ENCODE measurements at places on chromosomes 7 and 10. TPM values are rescaled to one million over a fixed set of nuclear protein-coding genes. Genes with fewer than 3 reads are reported as not detected.
A peak's percentile ranks its signal among the peaks of the same experiment; 100 is the strongest.

- peak; percentile 60 for DNase-seq
Measured at GRCh38 chr10:46028584-46029460, 1.6 kb downstream of the NCOA4 start.

DNA sequence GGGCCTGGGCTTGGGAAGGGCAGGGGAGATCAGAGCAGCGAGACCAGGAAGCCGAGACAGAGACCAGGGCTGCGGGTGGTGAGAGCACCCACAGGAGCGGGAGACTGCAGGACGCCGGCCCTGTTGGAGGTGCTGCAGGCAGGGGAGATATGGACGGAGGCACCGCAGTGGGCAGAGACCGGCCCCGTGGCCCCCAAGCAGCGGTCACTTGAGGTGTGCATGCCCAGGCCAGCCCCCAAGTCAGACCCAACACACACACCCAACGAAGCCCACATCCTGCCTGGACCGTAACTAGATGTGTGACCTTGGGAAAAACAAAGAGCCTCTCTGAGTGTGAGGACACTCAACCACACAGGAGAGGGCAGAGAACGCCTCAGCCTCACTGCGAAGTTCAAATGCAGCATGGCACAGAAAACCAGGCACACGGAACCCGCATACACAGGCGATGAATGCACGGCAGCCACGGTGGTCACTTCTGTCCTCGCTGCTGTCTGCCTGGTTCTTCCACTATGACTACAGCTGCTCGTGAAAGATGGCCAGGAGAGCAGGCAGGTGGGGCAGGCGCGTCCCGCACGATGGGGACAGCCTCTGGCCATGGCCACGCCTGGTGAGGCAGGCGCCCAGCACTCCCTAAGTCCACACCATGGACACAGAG, 214.7 kb downstream of the MAD1L1 start:
- DNase-seq = no peak

DNA sequence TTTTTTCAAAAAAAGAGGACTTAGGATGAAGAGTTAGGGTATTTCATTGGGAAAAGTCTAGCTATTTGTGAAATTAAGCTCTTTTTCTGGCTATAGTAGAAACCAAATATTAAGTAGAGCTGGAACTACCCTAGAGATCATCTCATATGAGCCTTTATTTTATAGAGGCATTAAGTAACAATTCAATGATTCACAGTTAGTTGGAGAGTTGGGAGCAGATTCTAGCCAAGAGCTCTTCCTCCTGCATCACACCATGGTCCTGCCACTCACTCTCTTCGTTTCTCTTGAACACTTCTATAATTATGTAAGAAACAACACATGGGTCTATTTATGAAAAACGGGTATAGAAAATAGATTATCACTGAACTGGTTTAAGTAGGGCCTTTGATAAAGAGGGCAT, 76.1 kb upstream of the ANK3 start:
- DNase-seq = no peak

DNA sequence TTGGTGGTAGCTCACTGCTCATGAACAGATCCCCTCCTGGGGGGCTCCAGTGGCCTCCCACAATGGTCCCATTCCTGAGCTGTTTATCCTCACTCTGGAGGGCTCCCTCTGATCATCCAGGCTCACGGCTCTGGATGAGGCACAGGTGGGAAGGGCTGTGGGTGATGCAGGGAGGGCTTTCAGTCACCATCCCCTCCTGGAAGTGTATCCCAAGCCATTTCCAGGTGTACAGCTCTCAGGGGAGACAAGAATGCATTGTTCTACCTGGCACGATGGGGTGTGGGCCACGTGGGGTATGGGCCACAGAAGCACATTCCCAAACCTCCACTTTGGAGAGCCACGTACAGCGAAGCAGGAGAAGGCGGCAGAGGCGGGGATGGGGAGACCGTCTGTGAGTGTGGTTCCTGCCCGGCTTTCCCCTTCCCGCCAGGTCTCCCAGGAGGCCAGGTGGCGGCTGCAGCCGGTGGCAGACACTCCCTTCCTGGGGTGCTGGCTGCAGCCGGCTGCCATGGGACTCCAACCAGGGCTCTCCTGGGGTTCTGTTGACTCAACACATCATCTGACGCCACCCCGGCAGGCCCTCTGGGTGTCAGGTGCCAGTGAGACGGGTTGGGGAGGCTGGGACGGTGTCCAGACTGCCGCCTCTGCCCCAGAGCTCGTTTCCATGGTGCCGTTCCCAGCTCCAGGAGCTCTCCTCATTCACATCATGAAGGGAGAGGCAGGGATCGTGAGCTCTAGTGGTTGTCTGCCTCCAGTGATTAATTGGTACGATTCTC, 169.7 kb upstream of the RHEB start:
- DNase-seq = no peak

GRCh38 chr7:155283565-155284194, 14.0 kb upstream of the INSIG1 start:
- no peak for DNase-seq

DNA sequence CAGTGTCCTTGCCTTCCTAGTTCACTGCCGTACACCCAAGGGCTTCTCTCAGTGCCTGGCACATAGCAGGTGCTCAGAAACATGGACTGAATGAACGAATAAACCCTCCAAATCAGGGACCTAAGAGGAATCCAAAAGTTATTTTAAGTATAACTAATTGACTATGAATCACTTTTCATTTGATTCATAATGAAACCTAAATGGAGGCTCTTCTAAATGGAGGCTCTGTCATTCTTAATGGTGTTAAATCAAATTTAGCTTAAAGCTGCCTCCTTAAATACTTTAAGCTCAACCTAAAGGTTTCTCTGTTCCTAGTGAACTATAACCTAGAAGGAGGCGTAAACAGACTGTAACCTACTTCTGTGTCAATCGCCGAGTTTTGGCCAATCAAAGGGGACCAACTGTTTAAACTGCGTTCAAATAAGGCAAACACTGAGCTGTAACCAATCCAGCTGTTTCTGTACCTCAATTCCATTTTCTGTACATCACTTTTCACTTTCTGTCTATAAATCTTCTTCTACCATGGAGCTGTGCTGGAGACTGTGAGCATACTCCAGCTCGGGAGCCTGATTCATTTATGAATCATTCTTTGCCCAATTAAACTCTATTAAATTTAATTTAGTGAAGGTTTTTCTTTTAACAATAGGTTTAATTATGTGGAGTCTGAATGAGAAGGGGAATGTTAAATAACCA, 11.0 kb downstream of the PYROXD2 start:
- DNase-seq = peak; percentile 43

DNA sequence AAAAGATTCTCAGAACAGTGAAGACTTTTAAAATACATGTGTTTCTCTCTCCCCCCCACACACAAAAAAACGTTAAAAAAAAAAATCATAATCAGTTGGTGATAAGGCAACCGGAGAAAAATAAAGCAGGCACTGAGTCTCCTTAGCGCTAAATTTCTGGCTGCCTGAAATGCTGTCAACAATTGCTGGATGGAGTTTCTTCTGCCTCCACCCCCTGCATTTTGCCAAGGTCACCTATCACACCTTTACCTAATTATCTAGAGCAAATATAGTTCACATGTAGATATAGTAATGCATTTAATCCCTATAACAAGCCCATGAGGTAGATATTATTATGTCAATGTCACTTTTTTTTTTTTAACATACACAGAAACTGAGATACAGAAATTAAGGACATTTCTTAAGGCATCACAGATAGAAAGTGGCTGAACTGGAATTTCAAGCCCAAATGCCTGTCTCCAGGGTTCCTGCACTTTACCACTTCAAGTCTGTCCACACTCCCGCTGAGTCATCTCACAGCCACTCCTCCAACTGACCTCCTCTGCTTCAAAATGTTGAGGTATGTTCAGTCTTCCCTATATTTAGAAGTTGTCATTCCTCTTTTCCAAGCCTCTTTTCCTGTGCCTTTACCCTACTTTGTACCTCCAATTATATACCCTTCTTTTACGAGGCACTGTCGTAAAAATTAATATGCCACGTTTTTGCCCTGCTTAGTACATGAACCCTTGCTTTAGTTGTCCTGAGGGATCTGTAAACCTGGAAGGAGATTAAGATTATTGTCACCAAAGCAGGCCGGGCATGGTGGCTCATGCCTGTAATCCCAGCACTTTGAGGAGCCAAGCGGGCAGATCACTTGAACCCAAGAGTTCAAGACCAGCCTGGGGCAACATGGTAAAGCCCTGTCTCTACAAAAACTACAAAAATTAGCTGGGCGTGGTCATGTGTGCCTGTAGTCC, 72.8 kb upstream of the MPP7 start:
- peak; percentile 58 for DNase-seq

DNA sequence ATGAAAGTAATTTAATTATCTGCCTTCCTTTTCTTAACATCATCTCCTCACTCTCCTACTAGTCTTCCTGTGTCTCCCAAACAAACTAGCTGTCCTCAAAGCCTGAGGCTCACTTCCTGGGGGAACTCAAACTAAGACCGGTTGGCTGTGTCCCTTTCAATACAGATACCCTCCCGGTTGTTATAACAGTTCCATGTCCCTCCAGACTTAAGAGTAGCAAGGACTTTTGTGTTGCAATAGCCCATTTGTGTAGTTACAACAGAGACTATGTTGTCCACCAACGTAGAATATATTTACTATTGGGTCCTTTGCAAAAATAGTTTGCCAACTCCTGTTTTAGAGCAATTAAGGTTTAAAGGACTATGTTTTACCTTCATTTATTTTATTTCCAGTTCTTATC, 8.6 kb upstream of the TARP start:
- DNase-seq = no peak

- no peak for DNase-seq
Measured at GRCh38 chr10:72338180-72338579, 16.5 kb downstream of the DNAJB12 start.

GRCh38 chr7:121473645-121474300, 77.7 kb upstream of the FAM3C start:
- no peak for DNase-seq

- peak; percentile 4 for DNase-seq
Measured at GRCh38 chr7:90192876-90193750, 18.4 kb upstream of the STEAP2 start.

DNA sequence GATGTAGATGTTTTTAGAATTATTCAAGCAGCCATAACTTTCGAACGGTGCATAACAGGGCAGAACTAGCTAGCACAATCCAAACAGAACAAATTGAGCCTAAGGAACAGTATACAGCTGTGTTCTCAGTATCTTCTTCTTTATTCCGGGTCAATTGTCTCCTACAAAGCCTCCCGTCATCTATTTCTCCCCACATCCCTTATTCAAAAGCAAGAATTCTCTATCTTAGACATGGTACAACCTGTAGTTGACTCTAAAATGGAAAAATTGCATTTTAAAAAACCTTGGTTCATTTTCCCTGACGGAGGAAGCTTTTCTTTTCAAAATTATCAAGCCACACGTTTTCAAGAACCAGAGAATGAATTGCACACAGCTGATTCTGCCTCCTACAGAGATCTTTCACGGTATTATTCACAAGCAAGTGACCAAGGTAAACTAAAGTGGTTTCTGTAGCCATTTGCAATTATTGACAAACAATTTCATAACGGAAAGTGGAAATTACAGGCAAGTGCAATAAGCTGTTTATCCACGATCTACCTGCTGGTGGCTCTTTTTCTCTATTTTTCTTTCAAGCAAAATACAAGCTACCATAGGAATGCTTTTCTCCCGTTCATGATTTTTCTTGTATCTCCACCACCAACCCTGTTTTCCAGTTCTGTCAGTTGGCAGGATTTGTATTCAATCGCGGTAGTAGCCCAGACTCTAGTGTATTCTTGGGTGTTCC, 2.3 kb downstream of the GRM8 start:
- no peak for DNase-seq

DNA sequence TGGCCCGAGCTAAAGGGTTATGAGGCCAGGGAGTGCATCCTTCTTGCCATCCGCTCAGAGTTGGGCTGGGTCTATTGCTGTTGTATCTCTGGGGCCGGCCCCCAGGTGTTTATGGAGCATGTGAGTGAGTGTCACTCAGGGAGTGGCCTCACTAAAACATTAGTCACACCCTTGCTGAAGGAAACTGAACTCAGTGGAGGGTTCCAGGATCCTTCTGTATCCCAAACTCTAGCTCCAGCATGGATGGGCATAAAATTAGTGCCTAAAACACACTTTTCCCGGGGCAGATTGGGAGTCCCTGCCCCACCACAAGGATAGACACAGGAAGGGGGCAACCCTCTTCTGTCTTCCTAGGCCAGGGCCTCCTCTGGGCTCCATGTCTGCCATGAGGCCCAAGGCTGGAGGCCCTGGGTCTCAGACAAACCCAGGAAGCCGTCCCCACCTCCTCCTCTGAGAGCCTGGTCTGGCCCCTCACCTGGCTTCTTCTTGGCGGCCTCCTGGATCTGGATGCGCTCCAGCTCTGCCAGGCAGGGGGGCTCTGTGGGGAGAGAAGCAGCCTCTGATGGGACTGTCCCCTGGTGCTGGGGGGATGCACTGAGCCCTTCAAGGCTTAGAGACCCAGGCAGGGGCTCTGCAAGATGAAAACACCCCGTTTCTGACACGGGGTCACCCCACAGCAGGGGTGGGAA, 24.5 kb downstream of the SPOCK2 start:
- no peak for DNase-seq

DNA sequence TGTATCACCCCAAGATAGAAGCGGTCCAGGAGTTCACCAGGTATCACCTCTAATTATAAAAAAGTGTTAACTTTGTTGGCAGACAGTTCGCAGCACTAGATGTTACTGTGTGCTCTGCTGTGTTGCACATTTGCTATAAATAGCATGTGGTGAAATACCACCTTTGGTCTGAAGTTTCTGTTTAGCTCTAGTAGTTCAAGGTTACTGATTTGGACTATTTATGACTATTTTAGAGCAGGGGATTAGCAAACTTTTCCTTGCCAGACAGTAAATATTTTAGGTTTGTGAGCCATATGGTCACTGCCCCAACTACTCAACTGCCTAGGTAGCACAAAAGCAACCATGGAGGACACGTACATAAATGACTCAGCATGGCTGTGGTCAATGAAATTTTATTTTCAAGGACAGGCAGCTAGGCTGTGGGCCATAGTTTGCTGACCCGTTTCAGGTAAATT, 16.5 kb downstream of the DENND10 start:
- DNase-seq = peak; percentile 58

DNA sequence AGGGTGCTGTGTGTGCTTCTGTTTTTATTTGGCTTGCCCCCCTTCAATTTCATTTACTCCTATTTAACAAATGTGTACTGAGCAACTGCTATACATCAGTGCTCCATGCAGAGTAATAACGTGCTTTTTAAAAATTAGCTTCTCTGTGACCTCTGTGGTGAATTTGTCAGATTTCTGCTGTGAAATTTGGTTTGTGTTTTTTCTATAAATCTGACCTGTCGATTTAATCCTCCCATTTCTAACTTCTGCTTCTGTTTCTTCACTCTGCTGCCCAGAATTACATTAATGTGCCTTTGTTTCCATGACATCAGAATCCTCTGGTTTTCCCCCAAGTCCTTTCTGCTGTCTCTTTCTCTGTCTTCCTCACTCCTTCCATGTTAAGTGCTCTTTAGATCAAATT, 123.8 kb upstream of the CACNA2D1 start:
- DNase-seq = no peak

DNA sequence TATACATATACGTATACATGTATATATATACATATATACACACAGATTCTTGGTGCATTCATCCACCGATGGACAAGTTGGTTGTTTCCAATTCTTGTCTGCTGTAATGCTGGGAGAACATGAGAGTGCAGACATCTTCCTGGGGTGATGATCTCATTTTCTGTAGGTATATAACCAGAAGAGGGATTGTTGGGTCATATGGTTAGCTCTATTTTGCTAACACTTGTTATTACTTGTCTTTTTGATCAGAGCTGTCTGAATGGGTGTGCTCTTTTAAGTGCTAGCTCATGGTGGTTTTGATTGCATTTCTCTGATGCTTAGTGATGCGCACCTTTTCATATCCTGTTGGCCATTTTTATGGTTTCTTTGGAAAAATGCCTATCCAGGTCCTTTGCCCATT, 106.4 kb downstream of the TAX1BP1 start:
- DNase-seq = no peak

- DNase-seq = peak; percentile 5
Measured at GRCh38 chr7:15720849-15721471, 34.5 kb upstream of the MEOX2 start.

The FAM149B1 gene
- total RNA-seq = 13.6 TPM

The NKX6-2 gene
- not detected for total RNA-seq

Measured in RPMI7951 (cell line).